ENCODE measurements at places on chromosomes 3 and 15.

DNA sequence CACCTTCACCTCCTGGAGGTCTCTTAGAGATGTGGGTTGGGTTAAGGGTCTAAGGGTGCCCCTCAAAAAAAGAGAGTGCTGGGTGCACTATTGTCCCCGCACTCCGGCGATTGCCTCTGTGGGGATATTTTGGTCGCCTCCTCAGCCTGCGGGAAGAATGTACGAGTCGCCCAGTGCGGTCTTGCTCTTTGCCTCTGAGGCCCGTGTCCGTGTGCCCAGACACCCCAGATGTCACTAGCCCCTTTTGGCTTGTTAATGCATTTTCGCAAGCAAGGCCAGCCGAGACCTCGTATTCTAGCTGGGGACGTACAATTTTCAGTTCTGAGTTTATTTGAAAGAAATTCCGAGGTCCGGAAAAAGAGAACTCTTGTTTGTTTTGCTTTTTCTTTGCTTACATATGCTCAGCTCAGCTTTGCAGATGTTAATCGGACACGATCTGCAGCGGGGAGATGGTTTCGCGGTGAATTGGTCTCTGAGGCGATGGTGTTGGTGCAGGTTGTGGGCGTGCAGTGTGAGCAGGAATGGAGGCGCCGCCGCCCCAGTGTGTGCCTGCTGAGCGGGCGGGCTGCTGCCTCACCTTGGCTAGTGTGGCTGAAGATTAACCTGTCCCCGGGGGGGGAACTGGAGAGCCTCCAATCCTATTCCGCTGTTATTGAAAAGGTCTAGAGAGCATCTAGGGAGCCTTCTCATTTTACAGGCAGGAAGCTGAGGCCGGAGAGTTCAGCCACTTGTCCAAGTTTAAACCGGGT lies 1.4 kb downstream of the ST6GAL1 start:
- DNase-seq: peak; percentile 79
- peaks cover 32% of the 10 kb centered on the region for H3K36me3 ChIP-seq
- no peaks in the 10 kb centered on the region for H3K27me3 ChIP-seq
- peak overlapping the region; percentile 86 for H3K27ac ChIP-seq
- peak overlapping the region; percentile 92 for H3K4me3 ChIP-seq

DNA sequence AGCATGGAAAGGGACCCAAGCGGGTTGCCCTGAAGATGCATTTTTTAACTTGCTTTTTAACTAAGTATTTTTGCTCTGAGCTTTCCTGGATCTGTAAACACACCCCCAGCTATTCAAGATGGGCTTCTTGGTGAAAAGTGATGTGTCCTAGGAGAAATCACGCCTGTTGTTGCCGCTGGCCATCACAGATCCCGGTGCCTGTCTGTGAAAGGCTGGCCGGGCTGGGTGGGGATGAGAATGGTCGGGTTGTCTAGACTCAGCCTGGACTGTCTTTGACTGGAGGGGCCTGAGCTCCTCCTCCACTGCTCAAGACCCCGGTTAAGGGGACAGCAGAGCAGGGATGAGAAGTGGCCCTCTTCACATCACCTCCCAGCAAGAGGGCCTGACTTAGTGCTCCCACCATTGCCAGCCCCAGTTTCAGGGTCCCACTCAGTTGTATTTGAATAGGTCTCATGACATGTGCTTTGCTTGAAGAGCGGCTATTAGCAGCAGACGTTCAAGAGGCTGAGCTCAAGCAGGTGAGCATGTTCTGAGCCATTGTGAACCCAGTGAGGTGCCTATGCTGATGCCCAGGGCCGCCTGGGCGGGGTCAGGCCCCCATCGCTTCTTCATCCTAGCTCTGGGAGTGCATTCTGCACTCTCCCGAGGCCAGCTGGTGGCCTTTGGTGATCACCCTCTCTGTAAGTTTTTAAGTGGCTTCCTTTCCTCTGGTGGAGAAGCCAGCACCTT lies 79.9 kb downstream of the IGF1R start:
- no peak overlapping the region for H3K27ac ChIP-seq
- H3K36me3 ChIP-seq: no peaks in the 10 kb centered on the region
- peaks cover 15% of the 10 kb centered on the region for H3K4me1 ChIP-seq
- H3K27me3 ChIP-seq: no peaks in the 10 kb centered on the region
- H3K4me3 ChIP-seq: no peak overlapping the region

DNA sequence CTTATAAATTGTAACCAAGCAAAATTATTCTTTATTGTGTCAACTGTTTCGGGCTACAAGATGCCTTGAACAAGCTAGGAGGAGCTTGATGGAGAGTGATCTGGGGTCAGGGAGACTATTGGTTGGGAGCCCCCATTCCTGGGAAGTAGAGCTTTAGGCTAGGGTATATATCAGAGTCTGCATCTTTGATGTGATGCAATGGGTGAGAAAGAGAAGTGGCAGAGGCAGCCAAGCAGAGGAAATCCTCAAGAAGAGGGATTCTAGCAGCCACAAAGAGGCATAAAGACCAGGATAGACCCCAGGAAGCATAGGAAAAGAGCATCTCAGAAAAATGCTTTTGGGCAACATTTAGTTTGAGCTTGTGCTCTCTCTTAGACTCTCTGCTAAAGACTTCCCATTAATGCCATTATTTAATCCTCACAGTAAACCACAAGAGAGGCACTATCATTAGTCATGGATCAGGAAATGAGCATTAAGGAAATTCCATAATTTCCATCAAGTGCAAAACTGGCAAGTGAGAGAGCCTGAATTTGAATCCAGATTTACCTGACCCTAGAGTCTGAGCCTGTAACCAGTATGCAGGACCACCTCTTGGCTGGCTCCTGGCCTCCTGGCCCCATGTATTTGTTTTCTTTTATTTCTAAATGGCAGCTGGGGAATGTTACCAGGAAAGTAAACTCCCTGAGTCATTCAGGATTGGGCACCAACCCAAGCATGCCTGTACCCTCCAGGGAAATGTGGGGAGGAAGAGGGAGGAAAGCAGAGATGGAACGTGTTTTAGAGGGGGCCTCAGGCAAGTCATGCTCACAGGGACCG lies 118.7 kb downstream of the RPL22L1 start:
- H3K36me3 ChIP-seq: no peaks in the 10 kb centered on the region
- DNase-seq: no peak
- no peaks in the 10 kb centered on the region for H3K4me1 ChIP-seq
- peaks cover 45% of the 10 kb centered on the region for H3K27me3 ChIP-seq

GRCh38 chr15:32688151-32688639 lies 29.6 kb upstream of the GREM1 start:
- no peak overlapping the region for H3K4me3 ChIP-seq
- peaks cover 9% of the 10 kb centered on the region for H3K4me1 ChIP-seq
- no peak overlapping the region for H3K27ac ChIP-seq
- no peak for DNase-seq
- peaks cover 3% of the 10 kb centered on the region for H3K27me3 ChIP-seq

DNA sequence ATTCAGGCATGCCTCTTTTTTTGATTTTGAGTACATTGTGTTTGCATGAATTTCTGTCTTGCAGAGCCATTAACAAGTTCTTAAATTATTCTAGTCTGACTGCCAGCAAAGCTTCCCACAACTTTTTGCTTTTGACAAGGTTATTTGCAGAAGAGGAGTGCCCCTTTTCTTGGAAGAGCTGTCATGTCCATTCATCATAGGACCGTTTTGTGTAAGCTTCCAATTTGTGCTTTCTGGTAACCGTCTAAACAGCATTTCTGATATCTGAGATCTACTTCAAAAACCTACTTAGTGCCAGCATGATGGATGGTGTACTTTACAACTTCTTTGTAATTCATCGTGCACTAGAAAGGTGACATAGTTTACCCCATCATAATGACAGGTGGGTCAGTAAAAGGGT lies 379.7 kb downstream of the NAALADL2 start:
- no peak overlapping the region for H3K27ac ChIP-seq
- H3K36me3 ChIP-seq: no peaks in the 10 kb centered on the region
- no peak overlapping the region for H3K4me3 ChIP-seq
- no peaks in the 10 kb centered on the region for H3K27me3 ChIP-seq

- no peaks in the 10 kb centered on the region for H3K36me3 ChIP-seq
- H3K4me3 ChIP-seq: no peak overlapping the region
- no peak overlapping the region for H3K27ac ChIP-seq
- no peak for DNase-seq
Measured at GRCh38 chr3:14876921-14877333, 58.2 kb downstream of the FGD5 start.

DNA sequence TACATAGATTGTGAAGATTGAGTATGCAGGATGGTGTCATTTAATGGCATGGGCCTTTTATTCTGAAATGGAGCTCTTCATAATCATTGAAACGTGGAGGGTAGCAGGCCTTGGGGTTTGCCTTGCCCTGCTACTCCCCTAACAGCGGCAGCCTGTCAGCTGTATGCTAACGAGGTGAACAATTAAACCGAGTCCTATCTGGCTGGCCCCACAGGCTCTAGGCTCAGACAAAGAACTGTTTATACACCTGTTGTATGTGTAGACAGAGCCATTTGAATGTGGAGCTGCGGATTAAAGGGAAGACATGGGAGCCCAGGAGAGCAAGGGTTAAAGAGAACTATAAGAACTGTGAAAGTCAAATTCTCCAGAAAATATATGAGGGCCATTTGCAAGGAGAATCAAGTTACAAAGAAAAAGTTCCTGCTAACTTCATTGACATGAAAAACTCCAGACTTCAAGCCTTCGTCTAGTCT lies 116.7 kb upstream of the CGNL1 start:
- no peak overlapping the region for H3K4me3 ChIP-seq
- no peak for DNase-seq
- H3K4me1 ChIP-seq: no peaks in the 10 kb centered on the region
- H3K27me3 ChIP-seq: no peaks in the 10 kb centered on the region

- no peak for DNase-seq
- H3K27me3 ChIP-seq: no peaks in the 10 kb centered on the region
- peaks cover 4% of the 10 kb centered on the region for H3K36me3 ChIP-seq
Measured at GRCh38 chr15:90680371-90680935, 36.7 kb upstream of the BLM start.

DNA sequence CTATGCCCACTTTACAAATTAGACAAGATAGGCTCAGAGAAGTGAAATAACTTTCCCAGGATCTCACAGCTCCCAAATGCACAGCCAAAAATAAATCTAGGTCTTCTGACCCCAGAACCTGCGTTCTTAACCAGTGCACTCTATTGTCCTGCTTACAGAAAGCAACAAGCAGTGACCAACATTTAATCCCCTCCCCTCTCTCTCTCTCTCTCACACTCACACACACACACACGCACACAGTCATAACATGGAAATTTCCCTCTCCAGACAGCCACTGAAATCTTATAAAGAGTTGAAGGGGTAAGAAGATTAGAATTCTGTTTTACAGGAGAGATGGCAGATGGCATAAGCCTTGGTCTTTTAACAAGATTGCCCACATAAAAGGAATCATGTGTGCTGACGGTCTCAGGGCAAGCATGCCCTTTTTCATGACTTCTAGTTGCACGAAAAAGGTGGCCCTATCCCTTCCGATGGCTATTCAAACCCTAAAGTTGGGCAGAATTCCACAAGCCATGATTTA lies 29.4 kb downstream of the EOGT start:
- no peak overlapping the region for H3K4me3 ChIP-seq
- H3K4me1 ChIP-seq: no peaks in the 10 kb centered on the region
- no peaks in the 10 kb centered on the region for H3K27me3 ChIP-seq

Data from activated T-helper 2 cell treated with anti-CD3 and anti-CD28 coated beads, Interferon-gamma antibody, Interleukin-2, Interleukin-4, amounts not matched to agents 10 μg/mL and 5 μg/mL and 100 μg/mL, durations not matched to agents 14 hours and 24 hours and 36 hours (primary cell).